ENCODE measurements at places on chromosomes 3 and 15.
A peak's percentile ranks its signal among the peaks of the same experiment; 100 is the strongest.

GRCh38 chr3:9121366-9122001, 128.0 kb downstream of the SRGAP3 start:
- no peaks in the 10 kb centered on the region for H3K27me3 ChIP-seq
- H3K4me3 ChIP-seq, result no peak overlapping the region
- DNase-seq, result no peak
- H3K4me1 ChIP-seq, result peaks cover 5% of the 10 kb centered on the region

- peaks cover 64% of the 10 kb centered on the region for H3K27me3 ChIP-seq
- H3K4me3 ChIP-seq, result no peak overlapping the region
- no peak for DNase-seq
- H3K4me1 ChIP-seq, result no peaks in the 10 kb centered on the region
- no peak overlapping the region for H3K27ac ChIP-seq
Measured at GRCh38 chr3:156407617-156408225, 147.2 kb downstream of the SSR3 start.

DNA sequence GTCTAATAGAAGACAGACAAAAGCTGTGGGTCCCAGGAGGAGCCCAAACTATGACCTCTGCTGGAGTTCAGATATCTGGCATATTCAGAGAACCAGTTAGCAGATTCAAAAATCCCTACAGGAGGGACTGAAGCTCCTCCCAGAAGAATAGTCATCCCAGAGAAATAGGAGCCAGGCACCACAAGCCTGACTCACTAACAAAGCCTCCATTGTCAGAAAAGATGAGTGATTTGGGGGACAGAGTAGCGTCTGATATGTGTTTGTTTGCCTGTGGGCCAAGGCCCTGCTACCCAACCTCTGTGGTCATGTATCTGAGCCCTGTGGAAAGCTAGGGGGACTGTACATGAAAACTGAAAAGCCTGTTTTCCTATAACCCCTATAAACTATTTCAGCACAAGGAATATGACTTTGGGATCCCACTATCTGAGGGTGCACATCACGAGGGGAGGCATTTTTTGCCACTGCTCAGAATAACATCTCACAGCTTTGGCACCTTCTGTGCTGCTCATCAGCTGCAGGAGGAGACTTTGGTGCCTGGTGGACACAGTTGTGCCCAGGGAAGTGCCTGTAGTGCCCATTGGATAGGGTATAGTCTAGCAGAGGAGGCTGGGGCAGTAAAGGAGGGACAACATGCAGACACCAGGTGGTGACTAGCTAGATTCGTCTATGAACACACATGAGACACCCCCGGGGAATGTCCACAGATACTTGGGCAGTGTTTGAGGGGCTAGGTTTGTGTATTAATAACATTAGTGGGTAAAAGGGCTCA, 9.7 kb upstream of the LARP6 start:
- no peaks in the 10 kb centered on the region for H3K36me3 ChIP-seq
- DNase-seq, result peak; percentile 94
- peak overlapping the region; percentile 96 for H3K27ac ChIP-seq
- no peaks in the 10 kb centered on the region for H3K27me3 ChIP-seq
- peaks cover 21% of the 10 kb centered on the region for H3K4me1 ChIP-seq

DNA sequence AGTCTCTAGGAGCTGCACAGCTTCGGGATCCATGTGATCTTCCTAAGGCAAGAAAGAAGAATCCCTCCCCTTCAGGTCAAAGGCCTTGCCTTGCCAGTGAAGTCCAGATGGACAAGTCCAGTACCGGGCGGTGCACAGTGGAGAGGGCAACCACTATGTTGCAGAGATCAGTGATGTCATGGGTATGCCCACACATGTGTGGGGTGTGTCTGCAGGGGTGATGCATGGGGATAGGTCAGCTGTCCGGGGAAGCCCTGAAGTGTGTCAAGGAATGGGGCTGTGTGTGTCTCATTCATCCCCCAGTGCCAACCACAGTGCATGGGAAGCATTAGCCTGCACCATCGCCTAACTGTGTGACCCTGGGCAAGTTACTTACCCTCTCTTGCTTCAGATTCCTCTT, 66.5 kb downstream of the TLE3 start:
- H3K4me1 ChIP-seq, result no peaks in the 10 kb centered on the region
- DNase-seq, result no peak
- no peaks in the 10 kb centered on the region for H3K27me3 ChIP-seq

- no peak overlapping the region for H3K4me3 ChIP-seq
- no peaks in the 10 kb centered on the region for H3K27me3 ChIP-seq
- no peaks in the 10 kb centered on the region for H3K4me1 ChIP-seq
- DNase-seq, result no peak
Measured at GRCh38 chr3:9183811-9184460, 65.5 kb downstream of the SRGAP3 start.

GRCh38 chr3:180467177-180467576, 134.8 kb upstream of the TTC14 start:
- DNase-seq, result peak; percentile 23
- H3K4me3 ChIP-seq, result no peak overlapping the region
- no peaks in the 10 kb centered on the region for H3K36me3 ChIP-seq
- H3K27ac ChIP-seq, result no peak overlapping the region

Data from PC-3 (cell line).